ENCODE measurements at places on chromosomes 5 and 9. TPM values are rescaled to one million over a fixed set of nuclear protein-coding genes. Genes with fewer than 3 reads are reported as not detected.
A peak's percentile ranks its signal among the peaks of the same experiment; 100 is the strongest.

- H3K27me3 ChIP-seq: peaks cover 12% of the 10 kb centered on the region
- H3K27ac ChIP-seq: no peak overlapping the region
- H3K36me3 ChIP-seq: no peaks in the 10 kb centered on the region
- H3K4me1 ChIP-seq: no peaks in the 10 kb centered on the region
- no peak overlapping the region for H3K4me3 ChIP-seq
These were observed 35.8 kb upstream of the LCP2 start for GRCh38 chr5:170333161-170333910.

Gene NMUR2
- total RNA-seq: not detected

DNA sequence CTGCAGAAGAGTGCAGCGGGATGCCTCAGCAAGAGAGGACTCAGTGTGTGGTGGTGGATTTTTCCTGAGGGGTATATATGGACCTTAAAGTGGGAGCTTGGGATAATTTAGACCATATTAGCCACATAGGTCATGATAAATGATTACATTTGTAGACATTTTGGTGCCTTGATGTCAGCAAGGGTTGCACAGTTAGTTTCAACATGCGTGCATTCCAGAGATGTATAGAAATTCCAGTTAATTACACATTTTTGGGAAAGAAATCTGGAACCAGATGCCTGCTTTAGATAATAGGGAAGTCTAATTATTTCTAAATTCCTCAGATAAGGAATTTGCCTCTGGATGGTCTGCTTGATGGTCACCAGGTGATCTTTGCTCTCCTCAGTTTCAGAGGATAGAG is 440.6 kb upstream of the PAPPA start:
- H3K4me3 ChIP-seq: no peak overlapping the region
- H3K27ac ChIP-seq: no peak overlapping the region
- DNase-seq: no peak
- no peaks in the 10 kb centered on the region for H3K27me3 ChIP-seq
- no peaks in the 10 kb centered on the region for H3K36me3 ChIP-seq

Gene PLEKHG4B
- 3.9 TPM for total RNA-seq

- no peaks in the 10 kb centered on the region for H3K36me3 ChIP-seq
- no peak for DNase-seq
- no peak overlapping the region for H3K27ac ChIP-seq
- H3K4me3 ChIP-seq: no peak overlapping the region
- H3K4me1 ChIP-seq: no peaks in the 10 kb centered on the region
These were observed 241.7 kb upstream of the NR4A3 start for GRCh38 chr9:99579964-99580363.

DNA sequence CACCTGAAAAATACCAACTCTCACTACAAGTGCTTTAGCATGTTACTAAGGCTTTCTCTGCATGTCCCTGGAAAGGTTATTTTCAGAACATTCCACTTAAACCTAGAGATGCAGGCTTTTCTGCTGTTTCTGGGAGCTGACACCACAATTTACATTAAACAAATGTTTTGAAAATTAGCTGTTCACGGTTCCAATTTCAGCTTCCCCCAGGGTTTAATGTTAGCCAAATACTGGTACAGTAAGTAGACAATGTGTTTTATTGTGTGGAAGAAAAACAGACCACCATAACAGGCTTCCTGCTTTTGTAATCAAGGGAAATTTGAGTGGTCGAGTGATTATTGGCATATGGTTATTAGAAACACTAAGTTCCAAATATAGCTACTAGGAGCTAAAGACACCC is 32.0 kb downstream of the MACROH2A1 start:
- peak; percentile 80 for DNase-seq
- peaks cover 38% of the 10 kb centered on the region for H3K4me1 ChIP-seq
- peak overlapping the region; percentile 80 for H3K27ac ChIP-seq
- H3K36me3 ChIP-seq: peaks cover 61% of the 10 kb centered on the region
- H3K27me3 ChIP-seq: no peaks in the 10 kb centered on the region

DNA sequence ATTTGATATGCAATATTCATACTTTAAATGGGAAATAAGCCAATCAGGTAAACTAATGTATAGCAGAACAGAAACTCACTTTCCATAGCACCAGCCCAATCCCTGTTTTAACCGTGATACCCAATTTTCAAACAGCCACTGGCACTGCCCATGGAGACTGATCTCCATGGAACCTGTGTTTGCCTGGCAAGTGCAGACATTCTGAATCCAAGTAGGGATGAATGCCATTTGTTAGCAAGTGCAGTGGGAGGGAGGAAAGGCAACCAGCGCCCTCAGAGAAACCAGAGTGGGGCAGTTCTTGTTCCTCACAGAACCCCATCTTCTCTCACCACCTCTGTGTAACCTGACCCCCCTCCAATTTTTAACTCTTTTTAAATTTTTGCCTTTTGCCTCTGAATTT is 229.1 kb downstream of the CTNND2 start:
- H3K4me1 ChIP-seq: no peaks in the 10 kb centered on the region
- DNase-seq: no peak
- H3K27ac ChIP-seq: no peak overlapping the region
- H3K36me3 ChIP-seq: no peaks in the 10 kb centered on the region

Gene ADAMTS2
- total RNA-seq: not detected

Gene PCDHB2
- 24.4 TPM for total RNA-seq

Gene PPIP5K2
- 48.6 TPM for total RNA-seq

DNA sequence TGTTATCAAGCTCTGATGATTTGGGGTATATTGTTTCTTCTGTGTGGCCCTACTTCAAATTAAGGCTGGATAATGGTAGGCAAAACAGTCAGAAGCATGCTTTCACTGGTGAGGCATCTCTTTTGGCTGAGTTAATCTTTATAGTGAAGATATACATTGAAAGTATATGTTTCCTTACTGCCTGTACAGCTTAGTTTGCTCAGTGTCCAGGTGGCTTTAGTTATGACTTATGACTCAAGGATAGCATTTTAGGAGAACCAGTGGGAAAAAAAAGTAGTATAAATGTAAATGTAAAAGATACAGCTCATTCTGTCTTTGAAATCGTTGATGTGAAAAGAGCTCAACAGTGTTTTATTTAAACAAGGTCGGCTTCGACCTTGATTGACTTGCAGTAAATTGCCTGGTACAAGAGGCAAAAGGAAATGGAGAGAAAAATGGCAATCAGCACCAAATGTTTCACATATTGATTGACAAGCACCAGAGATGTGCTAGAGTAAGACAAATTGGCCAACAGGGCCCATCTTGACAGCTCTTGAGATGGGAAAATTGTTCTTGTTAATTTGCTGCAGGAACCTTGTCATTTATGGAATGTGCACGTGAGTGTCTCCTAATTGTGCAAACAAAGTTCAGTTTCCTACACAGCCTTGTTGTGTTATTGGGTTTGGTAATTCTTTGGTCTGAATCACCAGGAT is 447.4 kb upstream of the WWC1 start:
- no peaks in the 10 kb centered on the region for H3K4me1 ChIP-seq
- H3K27ac ChIP-seq: no peak overlapping the region
- H3K4me3 ChIP-seq: no peak overlapping the region
- no peaks in the 10 kb centered on the region for H3K27me3 ChIP-seq

All from SJCRH30 (cell line).